ENCODE measurements at places on chromosomes 11 and 22.

DNA sequence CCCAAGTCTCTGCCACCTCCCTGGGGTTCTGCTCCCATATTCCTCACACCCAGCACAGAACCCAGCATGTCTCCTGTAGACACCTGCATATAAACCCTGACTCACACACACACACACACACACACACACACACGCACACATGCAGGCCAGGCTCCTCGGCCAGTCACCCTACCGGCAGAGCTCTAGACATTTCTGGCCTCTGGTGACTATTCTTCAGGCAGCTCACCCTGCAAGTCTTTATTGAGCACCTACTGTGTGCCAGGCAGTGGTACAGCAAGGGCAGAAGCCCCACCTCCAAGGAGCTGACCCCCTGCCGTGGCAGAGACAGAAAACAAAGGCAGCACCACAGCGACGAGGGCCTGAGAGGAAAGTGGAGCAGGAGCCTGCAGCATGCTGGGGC, 50.3 kb downstream of the CDKN1C start:
- DNase-seq: peak; percentile 52

DNA sequence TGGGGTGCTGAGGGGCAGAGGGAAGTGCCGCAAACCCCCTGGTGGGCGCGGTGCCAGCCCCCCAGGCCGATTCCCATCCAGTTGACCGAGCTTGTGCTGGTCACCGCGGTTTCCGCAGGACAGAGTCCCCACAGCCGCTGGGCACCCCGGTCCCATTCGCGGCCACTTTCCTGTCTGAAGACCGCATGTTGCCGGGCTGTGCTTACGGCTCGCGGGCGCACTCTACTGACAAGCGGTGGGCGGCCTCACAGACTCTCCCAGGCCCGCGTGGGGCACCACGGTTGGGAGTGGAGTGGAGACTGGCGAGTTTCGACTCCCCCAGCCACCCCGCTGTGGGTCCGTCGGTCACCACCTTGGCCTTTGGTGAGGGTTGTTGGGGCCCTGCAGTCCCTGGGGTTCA, 648 bp upstream of the H19 start:
- DNase-seq: no peak

DNA sequence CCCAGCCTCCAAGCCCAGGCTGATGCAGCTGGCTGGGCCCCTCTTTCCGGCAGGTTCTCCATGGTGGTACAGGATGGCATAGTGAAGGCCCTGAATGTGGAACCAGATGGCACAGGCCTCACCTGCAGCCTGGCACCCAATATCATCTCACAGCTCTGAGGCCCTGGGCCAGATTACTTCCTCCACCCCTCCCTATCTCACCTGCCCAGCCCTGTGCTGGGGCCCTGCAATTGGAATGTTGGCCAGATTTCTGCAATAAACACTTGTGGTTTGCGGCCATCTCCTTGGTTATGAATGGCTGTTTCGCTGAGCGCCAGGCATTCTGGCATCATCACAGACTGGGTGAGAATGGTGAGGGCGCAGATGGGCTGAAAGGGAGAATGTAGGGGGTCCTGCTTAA, 3.6 kb downstream of the PRDX5 start:
- peak; percentile 63 for DNase-seq

GRCh38 chr22:49780698-49781288, 46.9 kb downstream of the BRD1 start:
- no peak for DNase-seq

- DNase-seq: no peak
These were observed 121.0 kb downstream of the BUD13 start for GRCh38 chr11:116651737-116652237.

DNA sequence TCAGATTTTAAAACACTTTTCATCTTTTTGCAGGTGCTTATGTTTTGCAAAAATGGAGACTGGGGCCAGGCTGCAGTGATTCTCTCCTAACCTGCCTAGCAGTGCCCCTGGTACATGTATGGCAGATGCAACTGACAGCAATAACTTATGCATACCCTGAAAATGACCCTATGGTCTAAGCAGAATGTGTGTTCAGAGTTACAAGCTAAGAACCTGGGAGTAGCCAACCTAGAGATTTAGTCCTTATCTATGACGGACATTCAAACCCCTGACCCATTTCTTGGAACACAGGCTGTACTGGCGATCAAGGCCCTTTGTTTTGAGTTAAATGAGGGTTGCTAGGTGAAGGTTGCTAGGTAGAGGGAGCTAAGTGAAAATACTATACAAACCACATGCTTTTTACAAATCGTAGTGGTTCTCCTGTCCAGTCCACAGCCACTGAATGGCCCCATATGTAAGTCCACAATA, 184.9 kb upstream of the SESN3 start:
- no peak for DNase-seq

DNA sequence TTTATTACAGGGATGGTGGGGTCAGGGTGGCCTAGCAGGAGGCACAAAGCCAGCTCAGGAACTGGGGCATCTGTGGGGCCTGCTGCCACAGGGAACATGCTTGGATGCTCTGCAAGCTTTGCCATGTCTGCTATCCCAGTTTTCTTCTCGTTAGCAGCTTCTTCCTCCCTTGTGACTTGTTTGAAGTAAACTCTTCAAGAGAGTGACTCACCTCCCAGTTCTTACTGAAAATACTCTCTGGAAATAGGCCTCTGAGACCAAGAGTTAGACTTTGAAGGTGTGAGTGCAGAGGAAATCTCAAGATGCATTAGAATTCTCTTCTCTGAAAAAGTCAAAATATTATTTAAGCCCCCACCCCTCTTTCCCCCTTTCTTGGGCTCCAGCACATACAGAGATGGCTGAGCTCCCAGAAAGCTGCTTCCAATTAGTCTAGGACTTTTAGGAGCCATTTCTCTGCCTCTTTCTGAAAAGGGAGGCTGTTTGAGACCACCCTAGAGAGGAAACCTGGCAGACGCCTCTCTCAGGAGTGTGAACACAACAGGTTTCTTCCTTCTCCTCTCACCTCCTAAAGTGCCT, 15.1 kb downstream of the CWC15 start:
- DNase-seq: no peak

- peak; percentile 67 for DNase-seq
These were observed 4.8 kb upstream of the MRTFA start for GRCh38 chr22:40641269-40641668.

- DNase-seq: peak; percentile 89
These were observed 649.7 kb downstream of the METTL15 start for GRCh38 chr11:28757725-28758515.

- DNase-seq: no peak
These were observed 59.9 kb upstream of the SHISAL1 start for GRCh38 chr22:44372611-44373010.

DNA sequence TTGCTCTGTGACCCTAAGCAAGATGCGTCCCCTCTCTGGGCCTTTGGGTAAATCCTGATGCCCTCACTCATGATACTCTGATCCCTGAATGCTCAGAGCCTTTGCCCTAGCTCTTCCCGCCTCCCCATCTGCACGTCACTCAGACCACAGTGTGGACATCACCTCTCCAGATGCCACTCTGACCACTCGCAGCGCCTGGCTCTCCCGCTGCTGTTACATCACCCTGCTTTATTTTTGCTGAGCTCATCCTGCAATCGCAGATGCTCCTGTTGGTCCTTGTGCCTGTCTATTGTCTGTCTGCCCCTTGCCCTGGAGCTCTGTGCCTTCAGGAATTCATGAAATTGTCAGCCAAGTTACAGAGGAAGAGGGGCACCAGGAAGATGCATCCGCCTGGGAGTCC, 5.5 kb downstream of the OSM start:
- DNase-seq: peak; percentile 74

DNA sequence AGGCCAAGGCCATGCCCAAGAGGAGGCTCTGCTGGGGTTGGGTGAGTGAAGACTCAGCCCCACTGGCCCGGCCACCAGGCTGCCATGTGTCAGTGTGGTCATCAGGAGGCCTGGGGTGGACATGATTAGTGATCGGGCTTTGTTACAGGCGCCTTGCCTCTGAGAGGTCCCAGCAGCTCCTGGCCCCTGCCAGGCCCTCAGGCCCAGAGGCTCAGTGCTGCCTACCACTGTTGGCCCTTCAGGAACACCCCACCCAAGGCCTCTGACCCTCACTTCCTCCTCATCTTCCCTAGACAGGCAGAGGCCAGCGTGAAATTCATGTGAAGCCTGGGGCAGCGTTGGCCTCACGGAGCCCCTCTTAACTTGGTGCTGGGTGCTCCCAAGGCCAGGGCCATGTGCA, 2.2 kb downstream of the MRPL23 start:
- no peak for DNase-seq

DNA sequence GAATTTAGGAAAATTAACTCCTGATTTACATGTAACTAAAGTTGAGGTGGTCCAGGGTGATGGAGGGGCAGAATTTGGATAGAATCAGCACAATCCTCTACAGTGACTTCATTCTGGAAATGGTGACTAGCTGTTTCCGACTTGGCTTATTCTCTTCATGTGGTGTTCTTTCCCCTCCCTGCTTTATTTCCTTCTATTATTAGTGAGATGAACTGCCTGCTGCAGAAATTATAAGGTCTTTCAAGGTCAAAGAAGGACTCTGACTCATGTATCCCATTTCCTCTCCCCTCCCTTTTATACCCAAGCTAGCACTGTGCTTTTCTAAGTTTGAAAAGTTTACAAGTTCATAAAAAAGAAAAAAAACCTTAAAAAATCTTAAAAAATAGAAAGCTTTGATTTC, 12.2 kb upstream of the MRPL17 start:
- DNase-seq: peak; percentile 83

DNA sequence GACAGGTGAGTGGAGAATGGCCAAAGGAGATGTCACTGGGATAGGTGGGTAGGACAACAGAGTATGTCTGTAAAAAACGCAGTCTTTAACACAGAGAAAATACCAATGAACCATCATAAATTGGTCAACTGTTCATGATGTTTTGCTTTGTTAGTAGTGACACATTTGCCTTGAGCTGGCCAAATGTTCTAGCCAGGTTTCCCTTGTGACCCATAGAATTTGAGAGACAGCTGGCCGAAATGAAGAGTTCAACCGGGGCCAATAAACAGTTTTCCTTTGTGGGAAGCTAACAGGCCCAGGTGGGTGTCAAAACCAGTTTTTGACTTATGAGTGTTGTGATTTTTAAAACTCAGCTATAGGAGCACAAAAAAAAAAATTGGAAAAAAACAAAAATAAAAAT, 116.6 kb upstream of the BID start:
- no peak for DNase-seq

DNA sequence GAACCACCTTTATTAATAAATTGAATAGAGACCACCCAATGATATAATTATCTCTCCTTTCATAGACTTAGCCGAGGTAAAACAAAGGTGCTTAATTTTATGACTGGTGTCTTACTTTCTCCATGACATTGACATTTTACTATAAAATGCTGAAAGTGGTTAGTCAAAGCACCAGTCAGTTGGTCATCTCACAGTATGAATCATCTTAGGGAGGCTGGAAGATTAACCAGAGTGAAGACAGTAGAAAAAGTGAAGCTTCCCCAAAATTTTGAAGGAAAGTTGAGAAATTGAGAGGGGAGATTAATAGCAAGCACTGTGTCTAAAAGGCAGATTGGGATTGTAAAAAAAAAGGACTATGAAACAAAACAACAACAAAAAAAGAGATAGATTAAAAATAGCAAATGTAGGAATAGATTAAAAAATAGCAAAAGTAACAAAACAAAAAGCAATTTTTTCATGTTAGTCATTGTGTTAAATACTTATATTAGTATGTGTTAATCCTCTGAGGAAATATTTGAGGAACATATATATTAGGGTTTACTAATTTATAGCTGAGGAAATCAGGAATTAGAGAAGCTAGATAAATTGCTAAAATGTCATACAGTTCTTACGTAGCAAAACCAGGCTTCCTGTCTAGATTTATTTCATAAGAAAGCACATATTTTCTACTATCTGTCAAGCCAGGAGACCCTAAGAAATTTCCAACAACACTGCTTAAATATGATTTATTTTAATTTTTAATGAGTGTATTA, 557.3 kb upstream of the ANO5 start:
- no peak for DNase-seq

DNA sequence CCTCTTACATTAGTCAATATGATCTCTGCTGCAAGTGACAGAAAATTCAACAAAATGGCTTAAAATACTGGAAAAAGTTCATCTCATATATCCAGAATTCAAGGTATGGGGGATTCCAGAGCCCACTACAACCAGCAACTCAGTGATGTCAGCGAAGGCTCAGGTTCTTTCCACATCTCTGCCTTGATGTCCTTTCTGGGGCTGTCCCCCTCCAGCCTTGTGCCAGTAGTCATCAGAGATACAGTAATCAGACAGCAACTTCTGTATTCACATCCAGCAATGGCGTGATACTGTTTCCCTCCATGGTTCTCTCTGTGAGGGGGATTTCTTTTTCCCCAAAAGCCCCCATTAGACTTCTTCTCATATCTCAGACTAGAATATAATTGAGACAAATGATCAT, 103.4 kb upstream of the USP47 start:
- DNase-seq: no peak

- no peak for DNase-seq
These were observed 15.9 kb upstream of the SNX19 start for GRCh38 chr11:130932086-130932712.

GRCh38 chr11:125211191-125211947, 46.8 kb downstream of the PKNOX2 start:
- no peak for DNase-seq

DNA sequence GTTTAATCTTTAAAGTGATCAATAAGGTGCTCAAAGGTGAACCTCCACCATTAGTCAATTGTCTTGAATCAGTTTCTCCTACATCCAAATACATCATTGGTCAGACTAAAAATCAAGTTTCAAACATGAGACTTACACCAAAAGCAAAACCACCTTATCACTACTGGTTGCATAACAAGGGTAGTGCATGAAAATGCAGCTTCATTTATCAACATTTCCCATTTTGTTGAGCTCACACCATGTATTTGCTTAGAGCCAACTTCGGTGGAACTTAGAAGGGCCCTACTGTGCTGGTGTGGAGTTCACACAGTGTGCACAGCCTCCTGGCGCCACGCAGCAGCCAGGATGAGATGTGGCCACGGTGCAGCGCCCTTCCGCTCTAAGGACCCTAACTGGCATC, 23.1 kb upstream of the PHLDA2 start:
- no peak for DNase-seq

DNA sequence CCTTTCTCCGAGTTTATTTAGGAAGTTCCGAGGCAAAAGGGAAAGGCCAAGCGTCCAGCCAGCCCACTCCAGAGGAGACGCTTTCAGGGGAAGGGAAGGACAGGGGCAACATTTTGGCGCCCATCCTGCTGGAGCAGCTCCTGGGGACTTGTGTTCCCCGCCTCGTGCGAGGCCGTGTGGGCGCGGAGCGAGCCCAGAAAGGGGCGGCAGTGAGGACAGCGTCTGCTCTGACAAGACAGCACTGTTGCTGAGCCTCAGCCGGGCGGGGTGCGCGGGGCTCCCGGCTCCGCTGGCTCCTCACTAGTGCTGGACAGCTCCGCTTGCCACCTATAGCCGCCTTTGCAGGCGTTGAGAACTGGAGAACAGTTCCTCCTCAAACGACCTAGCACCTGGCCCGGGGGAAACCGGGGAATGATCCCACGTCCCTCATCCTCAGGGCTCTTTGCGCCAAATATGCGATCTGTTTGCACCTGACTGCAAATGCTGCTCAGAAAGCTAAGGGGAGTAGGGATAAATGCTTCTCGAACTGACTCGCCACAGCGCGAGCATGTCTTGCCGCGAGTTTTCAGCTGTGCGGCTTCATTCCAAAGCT, 722 bp upstream of the GUCY1A2 start:
- peak; percentile 41 for DNase-seq

Measured in A172 (cell line).